AML-193 (cell line): ENCODE measurements at places on chromosomes 6 and 20.

GRCh38 chr6:118867181-118867580, 26.8 kb upstream of the ASF1A start:
- DNase-seq: no peak

- DNase-seq: no peak
Measured at GRCh38 chr6:168404560-168404959, 36.4 kb upstream of the SMOC2 start.

DNA sequence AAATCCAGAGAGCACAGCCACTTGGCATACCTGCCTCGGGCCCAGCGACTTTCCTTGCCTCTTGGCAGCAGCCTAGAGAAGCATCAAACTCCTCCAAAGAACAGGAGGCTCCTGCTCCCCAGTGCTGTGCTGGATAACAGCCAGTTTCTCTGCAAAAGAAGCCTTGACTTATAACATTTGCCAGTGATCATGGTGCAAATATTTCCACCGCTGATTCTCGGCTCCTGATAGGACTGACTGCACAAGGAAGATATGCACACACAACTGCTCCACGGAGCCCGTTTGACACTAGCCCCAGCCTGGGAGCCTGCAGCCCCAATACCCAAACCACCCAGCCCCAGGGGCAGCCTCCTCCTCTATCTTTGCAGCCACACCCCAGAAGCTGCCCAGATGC, 17.5 kb downstream of the ACSS1 start:
- DNase-seq: no peak

GRCh38 chr6:89289710-89290109, 25.4 kb downstream of the GABRR2 start:
- no peak for DNase-seq

GRCh38 chr6:42075159-42075838, 25.0 kb downstream of the TAF8 start:
- peak; percentile 63 for DNase-seq

DNA sequence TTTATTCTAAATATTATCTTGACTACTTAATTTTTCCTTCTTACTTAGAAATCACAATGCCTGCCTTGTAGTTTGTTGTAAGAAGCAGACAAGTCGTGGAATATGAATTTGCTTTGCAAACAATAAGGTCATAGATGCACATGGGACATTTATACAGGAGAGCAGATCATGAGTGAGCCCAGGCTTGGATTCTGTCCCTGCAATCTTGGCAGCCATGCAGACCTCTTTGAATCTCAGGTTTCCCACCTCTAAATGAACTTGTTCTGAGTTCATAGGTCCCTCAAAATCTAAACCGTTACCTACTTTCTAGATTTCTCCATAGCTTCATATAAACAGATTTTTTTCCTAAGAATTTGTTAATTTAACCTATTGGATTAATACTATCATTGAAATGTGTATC, 19.5 kb downstream of the KIAA0408 start:
- DNase-seq: no peak

- no peak for DNase-seq
Measured at GRCh38 chr6:88074791-88075190, 27.1 kb downstream of the SPACA1 start.

DNA sequence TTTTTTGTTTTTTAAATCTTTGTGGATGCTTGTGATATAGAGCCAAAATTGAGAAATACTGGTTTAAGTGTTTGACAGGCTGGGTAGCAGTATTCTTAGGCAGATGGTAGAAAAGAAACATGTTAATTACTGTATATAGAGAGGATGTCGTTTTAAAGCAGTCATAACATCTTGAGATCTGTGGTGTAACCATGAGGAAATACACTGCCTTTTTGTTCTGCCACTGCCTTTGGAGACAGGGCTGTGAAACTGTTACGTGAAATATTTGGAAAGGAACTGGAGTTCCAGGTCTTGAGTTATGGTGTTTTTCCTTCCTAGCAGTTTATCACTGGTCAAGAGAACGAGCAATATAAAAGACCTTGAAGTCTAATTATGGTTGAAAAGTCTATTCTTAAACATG, 19.5 kb downstream of the STXBP5 start:
- no peak for DNase-seq

- DNase-seq: peak; percentile 43
Measured at GRCh38 chr20:41142919-41143318, 5.6 kb downstream of the PLCG1 start.

DNA sequence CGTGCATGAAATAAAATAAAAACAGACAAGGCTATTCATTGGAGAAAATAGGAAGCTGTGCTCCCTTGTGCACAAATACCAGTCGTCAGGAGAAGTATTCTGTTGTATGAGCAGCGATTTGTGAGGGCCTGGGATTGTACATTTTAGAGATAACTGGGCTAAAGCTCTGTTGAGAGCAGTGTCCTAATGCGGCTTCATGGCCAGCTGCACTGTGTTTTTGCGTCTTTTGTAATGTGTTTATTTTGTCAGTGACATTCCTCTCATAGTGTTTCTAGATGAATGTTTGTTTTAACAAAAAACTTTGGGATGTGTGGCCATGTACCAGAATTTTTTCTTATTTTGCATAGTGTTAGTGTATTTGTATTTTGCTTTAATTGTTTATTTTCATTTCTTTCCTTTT, 14.8 kb downstream of the ERMARD start:
- no peak for DNase-seq

DNA sequence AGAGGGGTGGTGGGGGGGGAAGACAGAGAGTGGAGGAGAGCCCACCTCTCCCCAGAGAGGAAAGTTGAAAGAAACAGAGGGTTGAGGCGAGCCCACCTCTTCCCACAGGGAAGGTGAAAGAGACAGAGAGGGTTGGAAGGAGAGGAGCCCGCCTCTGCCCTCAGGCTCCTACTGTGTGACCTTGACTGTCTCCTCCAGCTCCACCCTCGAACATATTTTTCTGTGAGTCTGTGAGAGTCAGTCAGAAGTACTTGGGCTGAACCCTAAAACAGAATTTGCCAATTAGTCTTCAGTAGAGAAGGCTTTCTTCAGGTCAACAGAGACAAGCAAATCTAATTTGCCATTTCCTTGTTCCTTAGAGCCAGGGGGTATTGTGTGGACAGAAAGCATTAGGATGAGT, 153.7 kb upstream of the SNX9 start:
- DNase-seq: no peak

DNA sequence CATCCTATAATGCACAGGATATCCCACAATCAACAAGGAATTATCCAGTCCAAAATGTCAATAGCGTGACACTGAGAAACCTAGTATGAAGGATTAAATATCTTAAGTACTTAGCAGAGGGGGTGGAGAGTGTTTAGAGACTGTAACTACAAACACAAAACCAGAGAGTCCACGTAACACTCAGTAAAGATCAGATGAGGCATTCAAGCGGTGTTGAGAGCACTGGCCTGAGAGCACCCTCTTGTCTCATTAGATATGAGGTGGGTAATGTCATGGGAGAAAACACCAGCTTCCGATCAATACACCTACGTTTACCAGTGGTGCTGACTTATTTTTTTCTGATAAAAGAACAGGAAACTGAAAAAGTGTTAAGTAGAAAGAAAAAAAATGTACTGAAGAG, 2.3 kb downstream of the FAM184A start:
- DNase-seq: no peak

DNA sequence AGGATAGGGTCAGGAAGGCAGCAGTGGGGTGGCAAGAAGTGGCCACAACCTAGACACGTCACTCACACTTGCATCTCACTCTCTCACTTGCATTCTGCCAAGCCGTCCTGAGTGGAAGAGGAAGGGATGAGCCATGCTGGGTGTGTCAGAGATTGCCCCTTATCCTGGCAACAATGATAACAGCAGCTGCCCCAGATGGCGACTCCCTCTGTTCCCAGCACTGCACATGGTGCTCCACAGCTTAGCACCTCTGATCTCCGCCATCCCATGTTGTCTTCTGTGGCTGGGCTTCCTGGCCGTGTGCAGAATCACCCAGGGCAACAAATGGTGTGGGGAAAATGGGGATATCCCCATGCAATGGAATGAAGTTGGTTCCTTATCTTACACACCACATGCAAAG, 11.1 kb downstream of the KCNB1 start:
- DNase-seq: no peak

DNA sequence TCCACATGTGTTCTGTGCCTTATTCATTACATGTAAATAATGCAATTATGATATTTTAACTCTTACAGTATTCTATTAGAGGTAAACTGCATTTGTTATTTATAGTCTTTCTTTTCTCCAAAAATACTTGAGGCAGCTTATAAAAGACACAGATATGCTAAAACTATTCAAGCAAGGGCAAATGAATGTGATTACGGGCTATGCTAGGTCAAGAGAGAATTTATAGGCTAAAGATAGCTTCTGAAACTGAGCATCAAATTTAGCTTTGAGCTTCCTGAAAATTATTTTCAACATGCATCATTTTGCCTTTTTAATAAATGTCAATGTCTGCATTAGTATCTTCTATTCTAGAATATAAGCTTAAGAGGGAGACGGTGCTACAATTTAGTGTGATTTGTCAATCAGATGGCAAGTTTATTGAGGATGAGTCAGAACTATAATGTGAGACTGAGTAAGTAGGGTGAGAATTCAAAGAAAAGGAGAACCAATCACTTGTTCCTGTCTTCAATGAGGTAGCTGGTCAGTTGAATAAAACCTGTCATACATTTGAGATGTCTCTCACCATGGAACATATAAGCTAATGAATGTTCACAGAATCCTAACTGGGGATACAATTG, 669.4 kb upstream of the CITED2 start:
- peak; percentile 16 for DNase-seq

GRCh38 chr6:1575210-1576041, 34.3 kb upstream of the FOXC1 start:
- no peak for DNase-seq

- DNase-seq: no peak
Measured at GRCh38 chr6:148516217-148516616, 173.6 kb downstream of the SASH1 start.
